ENCODE measurements at places on chromosomes 3 and 15. TPM values are rescaled to one million over a fixed set of nuclear protein-coding genes. Genes with fewer than 3 reads are reported as not detected.
A peak's percentile ranks its signal among the peaks of the same experiment; 100 is the strongest.

- DNase-seq, result peak; percentile 28
These were observed 36.5 kb upstream of the KLHL6 start for GRCh38 chr3:183591881-183592521.

GRCh38 chr15:71333136-71333700 lies 217.9 kb downstream of the THSD4 start:
- DNase-seq, result no peak

STRIT1 gene
- not detected for total RNA-seq

DNA sequence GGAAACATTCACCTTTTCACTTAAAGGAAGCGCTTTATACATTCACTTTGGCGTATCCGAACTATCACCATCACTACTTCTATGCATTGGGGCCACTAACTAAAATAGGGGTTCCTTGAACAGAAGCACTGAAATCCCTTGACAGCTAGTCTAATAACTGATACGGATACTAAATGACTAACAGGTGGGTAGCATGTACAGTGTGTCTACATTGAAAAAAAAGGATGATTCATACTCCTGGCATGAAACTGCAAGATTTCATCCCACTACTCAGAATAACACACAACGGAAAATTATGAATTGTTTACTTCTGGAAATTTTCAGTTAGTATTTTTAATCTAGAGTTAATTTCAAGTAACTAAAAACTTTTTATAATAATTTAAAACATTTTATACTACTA lies 96.7 kb downstream of the SMARCC1 start:
- no peak for DNase-seq

PFKFB4 gene
- 10.8 TPM for total RNA-seq

GRCh38 chr3:116994351-116994879 lies 284.8 kb downstream of the TUSC7 start:
- DNase-seq, result no peak

TMCO5A gene
- total RNA-seq, result not detected

GOLGA8B gene
- total RNA-seq, result 96.1 TPM

DNA sequence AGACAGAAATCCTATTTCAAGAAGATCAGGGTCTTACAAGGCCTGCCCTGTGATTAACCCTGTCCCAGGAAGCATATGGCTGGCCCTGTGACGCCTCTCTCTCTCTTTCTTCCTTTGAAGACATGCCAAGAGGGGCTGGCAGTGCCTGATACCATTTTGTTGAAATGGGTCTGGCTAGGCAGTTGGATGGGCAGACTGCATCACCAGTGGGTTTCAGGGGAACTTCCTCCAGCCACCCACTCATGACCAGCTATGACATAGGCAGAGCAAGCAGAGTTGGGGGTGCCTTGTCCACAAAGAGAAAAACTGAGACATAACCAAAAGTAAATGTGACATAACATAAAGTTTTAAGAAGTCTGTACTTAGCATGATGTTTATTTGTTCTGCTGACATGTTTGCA lies 31.4 kb upstream of the MANF start:
- DNase-seq, result peak; percentile 84

ISLR2 gene
- not detected for total RNA-seq

All from hematopoietic multipotent progenitor cell (in vitro differentiated cells).